ENCODE measurements at places on chromosomes 13 and 19. TPM values are rescaled to one million over a fixed set of nuclear protein-coding genes. Genes with fewer than 3 reads are reported as not detected.
A peak's percentile ranks its signal among the peaks of the same experiment; 100 is the strongest.

DNA sequence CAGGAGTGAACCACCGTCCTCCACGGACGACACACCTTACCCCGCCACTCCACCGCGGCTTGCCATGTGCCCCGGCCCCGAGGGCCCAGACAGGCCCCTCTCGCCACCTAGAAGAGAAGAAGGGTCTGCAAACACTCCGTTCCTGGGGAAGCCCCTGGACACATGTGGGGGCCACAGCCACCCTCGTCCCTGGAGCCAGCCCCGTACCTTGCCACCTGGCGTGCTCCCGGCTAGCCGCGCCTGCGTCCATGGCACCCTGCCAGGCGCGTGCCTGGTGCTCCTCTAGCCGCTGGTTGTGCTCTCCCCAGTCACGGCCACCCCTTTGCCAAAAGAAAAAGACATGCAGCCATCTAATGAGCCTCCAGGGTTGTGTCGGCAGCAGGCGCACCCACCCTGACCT lies 19.9 kb upstream of the TINCR start:
- DNase-seq: no peak

DNA sequence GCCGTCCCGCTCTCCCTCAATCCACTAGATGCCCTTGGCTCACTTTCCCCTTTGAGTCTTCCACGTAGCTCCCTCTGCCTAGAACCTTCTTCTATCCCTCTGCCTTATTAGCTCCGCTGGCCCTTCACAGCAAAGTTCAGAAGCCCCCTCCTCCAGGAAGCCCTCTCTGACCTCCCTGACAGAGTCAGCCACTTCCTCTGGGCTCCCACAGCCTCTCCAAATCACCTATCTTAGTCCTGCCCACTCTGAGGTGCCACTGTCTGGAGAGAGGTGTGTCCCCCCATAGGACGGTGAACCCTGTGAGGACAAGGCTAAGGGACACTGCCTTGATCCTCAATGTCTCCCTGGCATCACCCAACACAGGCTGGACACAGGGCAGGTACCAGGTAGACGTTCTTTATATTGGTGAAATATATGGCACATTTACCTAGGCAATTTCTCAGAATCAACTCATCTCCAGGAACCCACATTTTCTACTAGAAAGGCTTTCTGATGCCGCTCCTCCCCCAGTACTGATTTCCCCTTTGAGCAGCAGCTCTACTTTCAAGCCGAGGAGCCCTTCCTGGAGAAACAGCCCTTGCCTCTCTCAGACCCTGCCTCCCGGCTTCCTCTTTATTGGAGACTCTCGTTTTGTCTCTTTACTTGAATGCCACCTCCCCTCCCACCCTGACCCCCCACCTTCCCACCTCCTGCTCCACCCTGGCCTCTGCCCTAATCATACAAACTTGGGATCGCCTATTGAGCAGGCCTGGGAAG lies 3.4 kb upstream of the TGFB1 start:
- DNase-seq: no peak

- DNase-seq: no peak
These were observed 34.2 kb downstream of the TSHZ3 start for GRCh38 chr19:31314849-31315629.

DNA sequence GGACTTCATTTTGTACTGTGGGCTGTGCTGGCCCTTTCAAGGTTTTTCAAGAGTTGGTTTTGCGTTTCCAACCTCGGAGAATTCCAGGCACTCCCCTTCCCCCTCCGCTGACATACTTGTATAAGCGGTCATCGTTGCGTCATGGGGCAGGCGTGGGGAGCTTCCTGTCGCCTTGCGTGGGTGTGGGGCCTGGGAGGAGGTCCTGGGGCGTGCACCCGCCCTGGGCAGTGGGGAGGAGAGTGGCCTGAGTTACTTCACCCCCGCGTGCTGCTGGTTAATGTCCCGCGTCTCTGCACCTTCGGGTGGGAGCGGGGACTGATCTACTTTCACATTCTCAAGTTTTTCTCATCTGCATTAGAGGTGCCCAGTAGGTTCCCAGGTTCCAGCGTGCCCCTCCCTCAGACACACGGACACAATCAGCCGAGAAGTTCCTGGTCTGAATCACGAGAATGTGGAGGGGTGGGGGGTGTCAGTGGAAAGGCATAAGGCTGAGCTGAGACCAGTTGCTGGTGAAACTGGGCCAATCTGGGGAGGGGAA lies 4.1 kb downstream of the IER2 start:
- peak; percentile 86 for DNase-seq

- peak; percentile 55 for DNase-seq
These were observed 122.1 kb downstream of the COG6 start for GRCh38 chr13:39777527-39778061.

The ZNF99 gene
- not detected for polyA plus RNA-seq

Measured in AG04450 (cell line).